ENCODE measurements at places on chromosomes 4 and X. TPM values are rescaled to one million over a fixed set of nuclear protein-coding genes. Genes with fewer than 3 reads are reported as not detected.

The FAM47A gene
- total RNA-seq: not detected

The NXF2 gene
- total RNA-seq: 2.0 TPM

The PRPS2 gene
- total RNA-seq: 77.0 TPM

The RAB33A gene
- total RNA-seq: not detected

The MAGEE1 gene
- total RNA-seq: 0.19 TPM

The RNF175 gene
- total RNA-seq: 1.1 TPM

The IL13RA2 gene
- total RNA-seq: 350 TPM

The IL21 gene
- not detected for total RNA-seq

The ANK2 gene
- total RNA-seq: 13.2 TPM

The DIAPH2 gene
- 8.1 TPM for total RNA-seq

The DUSP21 gene
- not detected for total RNA-seq

The FTHL17 gene
- not detected for total RNA-seq

The TMEM255A gene
- total RNA-seq: 0.45 TPM

The HTN1 gene
- not detected for total RNA-seq

The TMEM185A gene
- total RNA-seq: 6.5 TPM

The CFAP299 gene
- total RNA-seq: not detected

The RAB41 gene
- total RNA-seq: not detected

The SMIM10L2A gene
- total RNA-seq: 0.23 TPM

The FDCSP gene
- total RNA-seq: not detected

The PTTG2 gene
- not detected for total RNA-seq

The PABPC5 gene
- total RNA-seq: 1.2 TPM

The FGFBP2 gene
- 2.3 TPM for total RNA-seq

The GPR34 gene
- not detected for total RNA-seq

The USP51 gene
- total RNA-seq: 0.05 TPM

The RAB9B gene
- 0.34 TPM for total RNA-seq

The TCEAL2 gene
- total RNA-seq: 0.08 TPM

The PCDH18 gene
- 1.6 TPM for total RNA-seq

The ARR3 gene
- total RNA-seq: not detected

The SSX2B gene
- total RNA-seq: 24.9 TPM

All from A375 (cell line).